Esophagus squamous epithelium (tissue), 5 donors: ENCODE measurements at places on chromosomes 5 and 9. TPM values are rescaled to one million over a fixed set of nuclear protein-coding genes. Genes with fewer than 3 reads are reported as not detected.

DNA sequence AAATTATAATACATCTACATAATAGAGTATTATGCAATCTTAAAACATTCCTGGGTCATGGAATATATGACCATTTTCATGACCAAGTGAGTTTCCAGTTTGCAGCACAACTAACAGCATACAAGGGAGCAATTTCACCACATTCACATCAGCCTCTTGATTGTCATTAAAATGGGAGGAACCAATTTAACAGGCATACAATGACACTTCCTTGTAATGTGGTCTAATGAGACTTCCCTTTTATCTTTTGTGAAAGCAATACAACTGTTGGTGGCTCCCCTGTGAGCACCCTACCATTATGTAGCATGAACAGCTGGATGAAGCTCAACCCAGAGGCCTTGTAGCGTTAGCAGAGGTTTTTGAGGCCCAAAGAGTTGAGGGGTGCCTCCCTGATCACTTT, 13.6 kb upstream of the TMOD1 start:
- DNase-seq, result no peak

DNA sequence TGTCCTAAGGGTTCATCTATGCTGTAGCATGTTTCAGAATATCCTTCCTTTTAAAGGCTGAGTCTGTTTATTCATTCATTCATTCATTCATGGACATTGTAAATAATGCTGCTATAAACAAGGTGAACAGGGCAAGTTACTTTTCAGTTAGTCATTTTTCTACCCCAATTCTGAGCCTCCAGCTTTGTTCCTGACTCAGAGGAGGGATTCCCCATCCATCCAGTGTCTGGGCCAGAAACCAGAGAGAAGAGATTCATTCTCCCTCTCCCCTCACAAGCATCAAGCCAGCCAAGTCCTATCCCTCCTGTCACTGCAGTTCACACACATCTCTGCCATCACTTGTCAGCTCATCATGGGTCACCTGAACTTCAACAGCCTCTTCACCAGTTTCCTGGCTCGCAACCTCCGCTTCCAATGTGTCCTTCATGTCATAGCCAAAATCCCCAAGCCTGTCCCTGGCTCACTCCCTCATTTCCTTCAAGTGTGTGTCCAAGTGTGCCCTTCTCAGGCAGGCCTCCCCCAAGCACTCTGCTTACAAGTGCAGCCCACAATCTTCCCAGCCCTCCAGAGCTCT, 203.0 kb downstream of the TTLL11 start:
- DNase-seq, result no peak

DNA sequence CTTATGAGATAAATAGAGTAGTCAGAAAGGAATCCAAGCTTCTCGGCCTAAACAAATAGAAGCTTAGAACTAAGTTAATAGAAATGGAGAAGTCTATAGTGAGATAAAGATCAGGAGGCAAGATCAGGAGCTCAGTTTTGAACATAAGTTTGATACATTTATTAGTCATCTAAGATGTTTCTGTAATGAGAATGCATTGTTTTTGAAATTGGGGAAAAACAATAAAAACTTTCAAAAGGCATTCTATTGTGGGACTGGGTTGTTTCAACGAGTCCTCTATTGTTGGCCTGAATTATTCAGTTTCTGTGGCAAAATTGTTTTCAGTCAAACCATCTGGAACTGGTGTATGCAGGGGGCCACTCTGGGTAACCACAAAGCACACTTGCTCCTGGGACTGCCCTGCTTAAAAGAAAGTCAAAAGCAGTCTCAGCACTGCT, 181.0 kb upstream of the CLINT1 start:
- no peak for DNase-seq

DNA sequence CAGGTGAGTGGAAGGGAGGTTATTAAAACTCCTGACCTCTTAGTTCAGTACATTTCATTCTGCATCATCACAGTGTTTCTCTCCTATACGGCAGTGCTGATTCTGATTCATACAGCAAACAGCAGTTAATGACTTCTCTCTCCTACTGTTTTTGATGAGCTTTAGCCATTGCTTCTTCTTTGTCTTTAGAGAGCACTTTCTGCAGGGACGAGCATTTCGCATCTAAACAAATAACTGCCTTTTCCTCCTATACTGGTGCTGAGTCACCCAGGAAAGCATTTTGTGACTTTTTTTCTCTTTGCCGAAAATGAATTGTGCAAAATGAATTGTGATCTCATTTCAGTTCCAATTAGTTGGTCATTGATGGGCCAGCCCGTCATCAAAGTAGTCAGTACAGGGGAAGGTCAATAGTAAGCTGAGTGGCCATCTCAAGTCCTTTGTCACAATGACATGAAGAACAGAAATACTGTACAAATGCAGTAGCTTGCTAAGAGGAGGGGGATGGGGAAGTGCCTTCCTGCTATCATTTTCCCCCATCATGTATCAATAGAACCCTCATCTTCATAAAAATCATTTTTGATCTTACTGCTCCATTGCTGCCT, 98.5 kb downstream of the INSYN2B start:
- DNase-seq, result no peak

DNA sequence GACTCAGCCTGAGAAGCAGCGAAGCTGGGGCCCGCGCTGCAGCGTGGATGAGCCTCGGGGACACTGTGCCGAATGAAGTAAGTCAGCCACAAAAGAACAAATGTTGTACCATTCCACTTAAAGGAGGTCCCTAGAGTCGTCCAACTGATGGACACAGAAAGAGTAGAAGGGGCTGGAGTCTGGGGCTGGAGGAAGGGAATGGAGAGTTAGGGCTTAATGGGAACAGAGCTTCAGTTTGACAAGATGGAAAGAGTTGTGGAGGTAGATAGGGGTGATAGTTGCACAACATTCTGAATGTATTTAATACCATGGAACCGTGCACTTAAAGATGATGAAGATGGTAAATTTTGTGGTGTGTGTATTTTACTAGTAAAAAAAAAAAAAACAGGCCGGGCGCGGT, 119.9 kb downstream of the EHMT1 start:
- DNase-seq, result no peak

The IL4 gene
- total RNA-seq, result not detected

The LCN12 gene
- total RNA-seq, result not detected
